ENCODE measurements at places on chromosomes 6 and 20.

- peak; percentile 77 for DNase-seq
These were observed at the start of gene NFKBIL1 for GRCh38 chr6:31546958-31547726. NFKBIL1 (plus strand) TSS chr6:31547608; CDS start chr6:31547695, 87 bp downstream.

GRCh38 chr20:58545565-58546415, 30.6 kb upstream of the APCDD1L start:
- no peak for DNase-seq

- no peak for DNase-seq
These were observed 6.1 kb downstream of the EZR start for GRCh38 chr6:158813032-158813431.

DNA sequence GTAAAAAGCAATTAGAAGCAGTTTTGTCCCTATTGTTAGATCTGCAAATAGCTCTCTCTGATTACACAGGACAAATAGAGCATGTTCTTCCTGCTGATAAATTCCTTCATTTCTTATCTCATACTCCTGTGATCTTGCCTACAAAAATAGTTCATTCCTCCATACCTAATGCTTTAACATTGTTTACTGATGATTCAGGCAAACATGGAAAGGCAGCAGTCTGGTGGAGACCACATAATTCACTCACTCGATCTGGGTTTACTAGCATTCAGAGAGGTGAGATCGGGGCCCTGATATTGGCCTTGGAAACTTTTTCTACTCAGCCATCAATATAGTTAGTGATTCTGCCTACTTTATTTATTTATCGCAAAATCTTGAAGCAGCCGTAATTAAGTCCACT, 20.2 kb downstream of the HLA-DPA1 start:
- DNase-seq = no peak

GRCh38 chr6:90729057-90729456, 142.2 kb upstream of the MAP3K7 start:
- no peak for DNase-seq

DNA sequence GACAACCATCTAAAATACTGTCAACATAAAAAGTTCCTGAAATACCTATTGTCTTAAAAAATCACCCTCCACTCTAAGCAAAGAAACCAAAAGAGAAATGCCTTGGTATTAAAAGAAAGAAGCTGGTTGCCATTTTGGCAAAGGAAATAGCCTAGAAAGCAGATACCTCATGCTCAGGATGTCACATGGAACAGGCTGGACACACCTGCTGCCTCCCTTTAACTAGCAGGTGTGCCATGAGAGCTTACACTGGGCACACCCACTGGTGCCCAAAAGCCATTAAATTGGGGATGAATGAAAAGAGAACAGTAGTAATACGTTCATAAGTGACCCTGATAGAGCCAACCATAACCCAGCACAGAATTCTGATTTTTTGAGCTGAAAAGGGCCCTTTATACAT, 1.5 kb downstream of the SLC23A2 start:
- DNase-seq = no peak

DNA sequence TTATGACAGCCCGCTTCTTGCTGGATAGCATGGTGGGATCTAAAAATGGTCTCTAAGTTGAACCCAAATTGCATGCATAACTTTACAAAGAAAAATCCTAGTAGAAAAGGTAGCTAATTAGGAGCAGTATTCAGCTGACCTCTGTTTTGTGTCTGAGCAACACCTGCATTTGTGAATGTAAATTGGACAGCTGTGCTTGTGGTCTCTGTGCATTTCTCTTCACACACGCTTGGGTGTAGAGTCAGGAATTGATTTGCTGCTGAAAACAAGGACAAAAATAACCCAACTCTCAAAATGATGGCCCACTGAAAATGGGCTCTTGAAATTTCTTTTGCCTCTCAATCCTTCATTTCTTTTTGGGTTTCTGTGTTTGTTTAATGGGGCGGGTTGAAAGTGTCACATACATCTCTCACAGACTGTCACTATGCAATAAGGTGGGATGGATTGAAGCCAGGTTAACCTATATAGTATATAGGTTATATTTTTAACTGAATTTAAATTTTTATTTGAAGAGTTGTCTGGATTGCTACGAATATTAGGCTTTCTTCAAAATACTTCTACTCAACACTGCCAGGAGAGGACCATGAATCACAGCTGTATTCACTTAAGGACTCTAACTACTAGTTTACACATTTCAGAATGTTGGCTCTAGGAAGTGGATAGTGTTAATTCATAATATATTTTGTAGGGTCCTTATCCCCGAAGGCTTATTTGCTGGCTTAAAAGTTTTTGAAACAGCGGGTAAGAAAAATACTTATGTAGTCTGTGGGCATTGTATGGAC, 46.5 kb downstream of the SOBP start:
- DNase-seq = no peak

- peak; percentile 40 for DNase-seq
These were observed 50.2 kb upstream of the HINT3 start for GRCh38 chr6:125906158-125906998.

DNA sequence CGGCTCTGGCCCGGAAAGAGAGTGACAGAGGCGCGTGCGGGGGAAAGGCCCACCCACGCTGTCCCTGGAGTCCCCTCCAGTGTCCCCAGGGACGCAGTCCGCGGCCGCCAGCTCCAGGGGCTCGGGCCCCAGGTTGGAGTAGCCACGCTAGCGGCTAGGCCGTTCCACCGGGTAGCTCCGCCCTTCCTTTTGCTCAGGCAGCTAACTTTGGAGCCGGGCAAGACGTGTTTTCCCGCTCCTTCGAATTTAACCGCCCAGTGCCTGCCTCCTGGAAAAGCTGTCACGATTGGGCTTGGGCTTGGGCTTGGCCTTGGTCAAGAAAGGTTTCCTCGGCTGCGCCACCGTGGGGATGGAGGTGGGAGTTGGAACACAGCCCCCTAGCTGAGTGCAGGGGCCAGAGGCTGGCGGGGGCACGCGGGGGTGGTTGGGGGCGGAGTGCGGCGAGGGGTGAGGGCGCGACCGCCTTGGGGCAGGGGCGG, 4.7 kb downstream of the LINC00237 start:
- DNase-seq = no peak

GRCh38 chr6:15331143-15331542, 85.3 kb downstream of the JARID2 start:
- no peak for DNase-seq

DNA sequence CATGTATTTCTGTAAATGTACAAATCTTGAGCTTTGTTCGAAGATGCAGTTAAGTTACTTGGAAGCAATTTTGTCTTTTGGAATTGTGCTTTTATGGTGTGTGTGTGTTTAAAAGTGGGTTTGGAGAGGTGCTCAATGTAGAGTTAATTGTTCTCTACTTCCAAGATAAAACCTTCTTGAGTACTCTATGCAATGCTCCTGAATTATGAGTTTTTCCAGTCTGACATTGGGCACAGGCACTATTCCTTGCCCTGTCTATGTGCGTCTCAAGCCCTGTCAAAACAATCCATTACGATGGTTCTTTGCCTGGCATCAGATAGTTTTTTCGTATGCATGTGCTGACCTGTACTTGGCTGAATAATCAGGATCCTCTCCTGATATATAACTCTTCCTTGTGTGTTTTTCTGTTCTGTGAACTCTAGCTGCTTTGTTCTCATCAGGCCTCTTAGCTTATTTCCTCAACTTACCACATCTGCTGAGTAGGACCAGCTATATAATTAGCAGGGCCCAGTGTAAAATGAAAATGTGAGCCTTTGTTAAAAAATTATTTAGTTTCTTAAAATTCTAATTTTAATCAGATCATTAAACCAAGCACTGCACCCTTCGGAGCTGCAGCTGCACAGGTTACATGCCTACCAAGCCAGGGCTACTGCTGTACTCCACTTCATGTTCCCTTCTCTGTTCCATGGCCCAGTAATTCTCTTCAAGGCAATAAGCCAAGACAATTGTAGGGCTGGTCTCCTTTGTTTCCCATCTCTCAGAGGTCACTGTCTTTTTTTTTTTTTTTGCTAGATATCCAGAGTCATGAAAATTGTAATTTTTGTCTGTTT, 160.1 kb downstream of the ZFAND3 start:
- no peak for DNase-seq

- DNase-seq = peak; percentile 72
These were observed 536 bp upstream of the FNDC1 start for GRCh38 chr6:159168536-159169192.

DNA sequence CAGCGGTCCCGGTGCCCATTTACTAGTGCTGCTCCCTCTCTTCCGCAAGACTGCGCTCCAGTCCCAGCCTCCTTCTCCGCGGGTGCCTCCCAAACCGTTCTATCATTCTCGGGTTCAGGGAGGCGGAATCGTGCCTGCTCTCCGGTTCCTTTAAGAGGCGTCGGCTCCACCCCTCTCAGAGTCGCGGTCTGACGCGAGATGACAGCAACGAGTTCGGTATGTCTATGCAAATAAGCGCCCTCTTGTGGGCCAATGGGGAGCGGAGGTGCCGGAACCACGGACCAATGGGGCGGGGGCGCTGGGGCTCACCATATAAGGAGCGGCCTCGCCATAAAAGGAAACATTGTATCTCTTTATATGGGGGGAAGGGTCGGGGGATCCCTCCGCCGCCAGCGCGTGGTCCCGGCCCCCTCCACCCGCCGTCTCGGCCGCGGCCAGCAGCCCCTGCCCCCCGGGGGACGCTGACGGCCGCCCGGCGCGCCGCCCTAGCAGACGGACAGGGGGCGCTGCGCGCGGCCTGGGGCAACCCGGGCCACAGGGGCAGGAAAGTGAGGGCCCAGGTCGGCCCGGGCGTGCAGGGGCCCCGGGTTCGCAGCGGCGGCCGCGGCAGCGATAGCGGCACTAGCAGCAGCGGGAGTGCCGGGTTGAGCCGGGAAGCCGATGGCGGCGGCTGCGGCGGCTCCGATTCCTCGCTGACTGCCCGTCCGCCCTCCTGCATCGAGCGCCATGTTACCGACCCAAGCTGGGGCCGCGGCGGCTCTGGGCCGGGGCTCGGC, at the start of gene SRF:
TSS of gene SRF (plus strand) at position 339 of the 776 bp plus-strand sequence. CDS start at position 727, 388 bp downstream.
- DNase-seq = peak; percentile 86

DNA sequence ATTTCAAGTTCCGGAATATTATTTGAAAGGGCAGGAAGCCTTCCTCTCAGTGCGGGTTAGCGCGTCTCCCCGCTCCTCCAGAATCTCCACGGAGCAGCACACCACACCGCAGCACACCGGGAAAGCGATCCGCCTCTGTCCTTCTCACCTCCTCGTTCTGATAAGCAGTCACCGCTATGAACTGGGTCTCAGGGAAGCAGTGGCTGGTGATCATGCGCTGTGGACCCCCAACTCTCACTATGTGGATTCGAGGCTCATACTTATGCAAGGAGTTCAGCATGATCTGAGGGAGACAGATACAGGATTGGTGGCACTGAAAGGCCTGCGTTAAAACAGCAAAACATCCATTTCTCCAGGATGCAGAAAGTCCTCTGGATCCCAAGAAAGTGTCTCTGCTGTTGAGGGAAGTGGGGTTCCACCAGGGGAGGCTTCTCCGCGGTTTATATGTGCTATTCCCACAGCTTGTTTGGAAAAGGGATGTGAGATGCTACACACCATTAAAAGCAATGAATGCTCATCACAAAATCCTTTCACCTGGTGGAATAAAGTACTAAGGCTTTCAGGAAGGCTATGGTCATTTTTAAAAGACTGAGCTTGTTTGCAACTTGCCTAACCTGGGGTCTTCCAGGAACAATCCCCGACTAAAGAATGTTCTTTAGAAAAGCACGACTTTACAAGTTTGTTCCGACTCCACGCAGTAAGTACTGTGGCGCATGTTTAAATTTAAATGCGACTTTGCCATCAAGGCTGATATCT, 1.9 kb downstream of the TBXT start:
- DNase-seq = no peak

DNA sequence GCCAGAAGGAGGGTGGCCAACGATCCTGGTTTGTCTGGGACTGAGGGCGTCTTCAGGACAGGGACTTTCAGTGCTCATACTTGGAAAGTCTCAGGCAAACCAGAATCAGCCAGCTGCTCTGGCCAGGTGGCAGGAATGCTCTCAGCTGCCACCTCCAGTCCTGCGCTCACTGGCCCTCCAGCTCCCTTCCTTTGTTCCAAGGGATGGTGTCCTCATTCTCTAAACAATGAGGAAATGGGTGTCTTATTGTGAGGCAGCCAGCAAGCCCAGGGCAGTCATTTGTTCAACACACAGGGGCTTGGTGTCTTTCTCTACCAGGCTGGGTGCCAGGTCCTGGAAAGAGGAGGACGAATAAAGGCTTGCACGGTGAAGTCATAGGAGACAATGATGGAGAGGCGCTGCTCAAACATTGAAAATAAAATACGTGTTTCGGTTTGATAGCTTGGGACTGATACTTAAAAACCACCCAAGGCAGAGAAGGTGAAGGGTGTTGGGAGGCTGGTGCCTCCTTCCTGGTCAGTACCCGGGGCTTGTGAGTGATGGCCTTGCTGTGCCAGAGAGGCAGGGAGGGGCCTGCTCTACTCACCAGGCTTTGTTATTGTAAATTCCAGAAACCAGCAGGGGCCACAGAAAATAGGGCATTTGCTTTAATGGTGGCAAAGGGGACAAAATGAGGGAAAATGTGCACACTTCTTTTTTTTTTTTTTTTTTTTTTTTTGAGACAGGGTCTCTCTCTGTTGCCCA, 11.3 kb upstream of the TMEM181 start:
- no peak for DNase-seq

GRCh38 chr6:159176913-159177312, 7.7 kb downstream of the FNDC1 start:
- DNase-seq = no peak

DNA sequence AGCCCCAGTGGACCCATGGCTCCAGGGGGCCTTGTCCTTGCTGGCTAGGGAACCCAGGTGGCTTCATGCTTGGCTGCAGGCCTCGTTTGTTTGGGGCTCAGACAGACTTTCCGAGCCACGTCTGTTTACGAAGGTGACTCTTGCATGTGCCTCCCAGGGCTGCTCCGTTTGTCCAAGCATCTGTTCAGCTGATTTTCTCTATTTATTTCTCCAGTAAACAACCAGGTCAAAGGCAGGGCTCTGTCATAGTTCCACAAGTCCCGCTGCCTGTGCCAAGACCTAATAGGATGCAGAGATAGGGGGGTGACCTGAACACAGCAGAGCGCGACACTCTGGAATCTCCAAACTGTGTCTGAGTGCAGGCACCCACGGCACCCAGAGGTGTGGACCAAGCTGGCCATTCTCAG, 12.8 kb upstream of the SPO11 start:
- no peak for DNase-seq

GRCh38 chr6:28081486-28081751, 1.1 kb downstream of the ZNF165 start:
- no peak for DNase-seq

- no peak for DNase-seq
These were observed 65.6 kb downstream of the ADNP start for GRCh38 chr20:50865591-50865990.

DNA sequence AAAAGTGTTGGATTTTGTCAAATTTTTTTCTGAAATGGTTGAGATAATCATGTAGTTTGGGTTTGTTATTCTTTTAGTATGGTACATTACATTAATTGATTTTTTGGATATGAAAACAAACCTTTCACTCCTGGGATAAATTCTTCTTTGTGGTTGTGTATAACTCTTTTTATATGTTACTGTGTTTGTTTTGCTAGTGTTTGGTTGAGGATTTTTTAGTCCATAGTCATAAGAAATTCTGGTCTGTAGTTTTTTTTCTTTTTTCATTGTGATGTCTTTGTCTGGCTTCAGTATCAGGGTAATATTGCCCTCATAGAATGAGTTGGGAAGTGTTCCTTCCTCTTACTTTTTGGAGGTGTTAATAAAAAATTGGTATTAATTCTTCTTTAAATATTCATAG, 122.2 kb upstream of the ATXN1 start:
- no peak for DNase-seq
